ENCODE measurements at places on chromosomes 1 and 21. TPM values are rescaled to one million over a fixed set of nuclear protein-coding genes. Genes with fewer than 3 reads are reported as not detected.

DNA sequence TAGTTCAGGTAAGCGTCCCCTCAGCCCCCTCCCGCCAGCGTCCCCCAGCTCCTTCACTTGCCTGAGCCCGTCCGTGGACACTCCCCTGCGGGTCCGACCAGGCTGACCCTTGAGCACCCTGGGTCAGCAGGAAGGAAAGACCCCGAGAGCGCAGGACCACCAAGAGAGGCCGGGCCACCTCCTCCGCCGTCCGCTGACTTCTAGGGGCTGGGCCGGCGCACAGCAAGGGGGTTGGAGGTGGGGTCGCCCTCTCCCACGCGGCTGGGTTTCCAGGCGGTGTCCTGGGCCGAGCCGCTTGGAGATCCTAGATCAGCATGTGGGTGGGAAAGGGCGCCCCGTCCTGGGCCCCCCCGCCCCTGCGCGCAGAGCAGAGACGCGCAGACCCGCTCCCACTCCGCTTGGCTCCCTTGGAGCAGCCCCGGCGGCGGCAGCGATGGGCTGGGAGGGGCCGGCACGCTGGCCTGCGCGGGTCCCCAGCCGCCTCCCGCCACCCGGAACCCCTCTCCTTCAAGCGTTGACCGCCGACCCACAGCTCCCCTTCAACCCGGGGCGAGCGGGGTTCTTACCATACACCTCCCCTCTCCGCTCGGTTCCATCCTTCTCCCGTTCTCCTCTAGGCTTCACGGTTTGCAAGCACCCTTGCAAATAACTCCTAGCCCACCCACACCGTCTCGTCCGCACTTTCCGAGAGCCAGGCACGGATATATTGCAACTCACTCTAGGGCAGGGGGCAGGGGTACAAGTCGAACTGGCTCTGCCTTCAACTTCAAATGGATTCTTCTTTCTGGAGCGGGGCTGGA lies 7.5 kb downstream of the KNCN start:
- H3K36me3 ChIP-seq = no peaks in the 10 kb centered on the region
- H3K4me1 ChIP-seq = peaks cover 3% of the 10 kb centered on the region
- no peak for DNase-seq
- H3K4me3 ChIP-seq = no peak overlapping the region

DNA sequence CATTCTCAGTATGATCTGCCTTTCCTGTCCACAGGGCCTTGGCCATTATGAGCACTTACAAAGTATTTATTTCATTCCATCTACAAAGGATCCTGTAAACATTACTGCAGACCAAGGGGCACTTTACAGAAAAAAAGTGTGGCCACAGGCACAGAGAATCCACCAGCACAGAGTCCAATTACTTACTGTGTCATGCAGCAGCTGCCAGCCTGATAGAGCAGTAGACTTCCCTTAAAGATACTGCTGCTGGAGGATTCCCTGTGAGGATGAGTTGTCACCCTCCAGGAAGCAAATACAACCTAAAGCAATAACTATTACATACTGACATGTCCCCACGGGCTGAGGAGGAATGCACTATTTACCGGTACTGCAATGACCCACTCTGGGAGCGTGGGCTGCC lies 97.1 kb upstream of the COG2 start:
- DNase-seq = no peak
- H3K27me3 ChIP-seq = peaks cover 37% of the 10 kb centered on the region
- no peaks in the 10 kb centered on the region for H3K36me3 ChIP-seq

- H3K27me3 ChIP-seq = no peaks in the 10 kb centered on the region
- no peak overlapping the region for H3K4me3 ChIP-seq
- H3K27ac ChIP-seq = no peak overlapping the region
- DNase-seq = no peak
- no peaks in the 10 kb centered on the region for H3K36me3 ChIP-seq
Observed at GRCh38 chr1:97693601-97694000, 227.2 kb downstream of the DPYD start.

Gene AMIGO1
- total RNA-seq = 2.7 TPM

Gene HSPG2
- total RNA-seq = 56.0 TPM

GRCh38 chr1:229204921-229205777 lies 65.8 kb upstream of the RAB4A start:
- no peak overlapping the region for H3K4me3 ChIP-seq
- DNase-seq = no peak
- H3K27me3 ChIP-seq = peaks cover 3% of the 10 kb centered on the region
- H3K27ac ChIP-seq = no peak overlapping the region

GRCh38 chr1:3231826-3232225 lies 162.8 kb downstream of the PRDM16 start:
- H3K4me3 ChIP-seq = no peak overlapping the region
- no peak overlapping the region for H3K27ac ChIP-seq
- DNase-seq = no peak
- H3K27me3 ChIP-seq = peaks cover 100% of the 10 kb centered on the region
- H3K36me3 ChIP-seq = no peaks in the 10 kb centered on the region
- no peaks in the 10 kb centered on the region for H3K4me1 ChIP-seq

Gene MIER1
- total RNA-seq = 11.8 TPM

Gene PCSK9
- 6.0 TPM for total RNA-seq
